ENCODE measurements at places on chromosomes 5 and 9.

GRCh38 chr5:417301-418161 lies 25.4 kb upstream of the EXOC3 start:
- DNase-seq: peak; percentile 88

GRCh38 chr9:89923961-89924504 lies 319.2 kb downstream of the GADD45G start:
- DNase-seq: no peak

GRCh38 chr9:116278326-116278725 lies 124.7 kb downstream of the PAPPA start:
- DNase-seq: no peak

DNA sequence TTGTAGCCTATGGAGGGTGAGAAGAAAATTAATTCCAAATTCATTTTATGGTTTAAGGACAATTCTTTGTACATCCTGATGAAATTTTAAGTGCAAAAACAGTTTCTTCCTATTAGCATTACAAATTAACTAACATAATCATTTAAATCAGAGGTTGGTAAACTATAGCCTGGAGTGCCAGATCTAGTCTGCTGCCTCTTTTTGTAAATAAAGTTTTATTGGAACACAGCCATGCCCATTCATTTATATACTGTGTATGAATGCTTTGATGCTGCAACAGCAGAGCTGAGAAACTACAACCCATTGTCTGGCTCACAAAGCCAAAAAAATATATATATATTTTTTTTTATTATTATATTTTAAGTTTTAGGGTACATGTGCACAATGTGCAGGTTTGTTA lies 80.2 kb downstream of the FNIP1 start:
- no peak for DNase-seq

DNA sequence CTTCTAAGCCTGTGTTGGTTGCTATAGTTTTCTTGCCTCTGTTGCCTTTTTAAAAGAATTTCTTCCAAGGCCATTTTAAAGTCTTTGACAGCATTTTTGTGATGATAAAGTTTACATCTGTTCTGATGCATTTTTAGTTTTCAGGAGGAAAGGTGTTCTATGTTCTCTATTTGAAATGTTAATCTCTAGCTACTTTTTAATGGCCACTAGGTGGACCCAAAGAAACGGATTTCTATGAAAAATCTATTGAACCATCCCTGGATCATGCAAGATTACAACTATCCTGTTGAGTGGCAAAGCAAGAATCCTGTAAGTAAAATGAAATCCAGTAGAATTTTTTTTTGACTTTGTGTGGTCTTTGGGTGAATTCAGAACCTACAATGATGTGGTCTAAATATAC lies 60.2 kb downstream of the MELK start:
- no peak for DNase-seq

DNA sequence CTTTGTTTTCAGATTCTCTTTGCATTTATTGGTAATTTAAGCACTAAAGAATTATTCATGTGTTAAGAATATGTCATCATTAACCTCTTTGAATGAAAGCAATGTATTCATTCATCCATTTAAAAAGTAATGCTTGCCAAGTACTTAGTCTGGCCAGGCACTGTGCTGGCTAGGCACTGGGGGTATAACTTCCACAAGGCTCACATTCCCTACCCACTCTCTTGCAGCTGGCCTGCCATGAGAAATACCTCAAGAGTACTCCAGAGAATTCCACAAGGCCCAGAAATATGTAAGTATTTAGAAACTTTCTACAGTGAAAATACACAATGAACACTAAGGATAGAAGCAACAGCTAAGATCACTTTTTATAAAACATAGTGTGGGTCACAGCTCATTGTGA lies 25.4 kb downstream of the ZNF300 start:
- DNase-seq: no peak

DNA sequence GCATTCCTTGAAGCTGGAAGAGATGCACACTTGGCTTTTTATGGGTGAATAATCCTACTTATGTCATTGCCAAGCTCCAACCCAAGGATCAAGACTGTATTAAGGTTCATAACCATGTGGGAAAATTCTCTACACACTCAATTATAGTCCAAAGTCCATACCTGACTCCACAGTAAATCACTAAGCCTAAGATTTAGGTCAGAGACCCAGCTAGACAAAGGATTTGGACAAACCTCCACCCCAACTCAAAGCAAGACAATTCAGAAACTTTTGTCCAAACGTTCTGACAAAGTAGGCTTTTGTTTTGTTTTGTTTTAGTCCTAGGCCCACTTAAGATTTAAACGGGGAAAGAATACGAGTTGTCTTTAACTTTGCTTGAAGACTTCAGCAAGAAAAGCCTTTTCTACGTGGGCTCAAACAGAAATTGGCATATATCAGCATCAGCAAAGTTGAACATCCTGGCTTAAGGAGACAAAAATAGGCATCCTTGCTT lies 1.7 kb downstream of the MEGF9 start:
- DNase-seq: no peak

GRCh38 chr5:86979811-86980411 lies 287.8 kb upstream of the RASA1 start:
- DNase-seq: no peak

DNA sequence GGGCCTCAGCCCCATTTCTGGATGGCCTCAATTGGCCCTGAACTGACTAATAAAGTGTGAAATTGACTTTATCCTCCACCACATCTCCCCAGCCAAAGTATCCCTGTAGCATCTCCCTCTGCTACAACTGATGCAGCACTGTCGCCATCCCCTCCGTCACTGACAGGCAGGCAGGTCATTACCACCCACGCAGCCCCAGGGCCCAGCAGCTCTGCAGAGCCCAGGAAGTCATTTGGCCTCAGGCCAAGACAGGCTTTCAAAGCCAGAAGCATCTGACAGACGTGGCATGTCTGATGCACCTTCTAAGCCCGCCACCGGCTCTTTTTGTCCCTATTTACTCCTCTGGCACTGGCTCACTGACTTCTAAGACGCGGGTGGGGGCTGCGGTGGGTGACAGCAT lies 65.3 kb downstream of the ARHGEF37 start:
- no peak for DNase-seq

- DNase-seq: no peak
Measured at GRCh38 chr5:17364987-17365810, 132.8 kb upstream of the TAF11L2 start.

DNA sequence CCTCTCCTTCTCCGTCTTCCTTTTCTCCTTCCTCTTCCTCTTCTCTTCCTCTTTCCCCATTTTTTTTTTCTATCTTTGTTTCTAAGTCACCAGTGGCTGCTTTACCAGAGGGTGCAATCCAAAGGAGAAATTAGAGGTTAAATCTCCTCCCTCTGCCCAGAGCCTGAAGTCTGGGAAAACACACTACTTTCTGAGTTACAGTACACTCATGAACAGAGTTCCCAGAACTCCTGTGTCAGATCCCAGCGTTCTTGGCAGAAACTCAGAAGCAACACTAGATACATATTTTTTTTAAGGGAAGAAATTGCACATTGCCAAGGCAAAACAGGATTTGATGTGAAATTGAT lies 189.0 kb downstream of the SNCAIP start:
- no peak for DNase-seq

GRCh38 chr9:110463499-110463898 lies 116.0 kb downstream of the SVEP1 start:
- no peak for DNase-seq

GRCh38 chr5:148443998-148444397 lies 60.2 kb downstream of the FBXO38 start:
- no peak for DNase-seq

GRCh38 chr5:67774786-67775185 lies 440.8 kb upstream of the PIK3R1 start:
- DNase-seq: no peak

- DNase-seq: no peak
Measured at GRCh38 chr5:32020946-32021345, 153.2 kb downstream of the GOLPH3 start.

DNA sequence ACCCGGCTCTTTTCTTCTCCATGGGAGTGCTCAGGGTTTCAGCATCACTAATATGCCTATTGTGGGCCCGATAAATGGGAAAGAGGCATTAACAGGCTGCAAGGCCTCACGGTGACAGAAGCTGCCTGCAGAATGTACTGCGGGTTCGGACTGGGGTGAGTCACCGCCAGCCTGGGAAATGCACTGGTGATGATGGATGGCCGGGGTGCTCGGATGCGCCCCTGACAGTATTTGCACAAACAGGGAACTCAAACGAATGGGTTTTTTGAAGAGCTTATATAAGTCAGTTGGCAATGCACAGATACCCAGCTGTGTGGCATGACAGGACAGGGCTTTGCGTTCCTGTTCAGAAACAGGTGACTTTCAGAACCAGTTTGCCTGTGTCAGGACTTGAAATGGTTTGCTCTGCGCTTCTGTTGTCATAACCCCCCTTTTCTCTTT lies 42.0 kb upstream of the PITX1 start:
- no peak for DNase-seq

- DNase-seq: no peak
Measured at GRCh38 chr5:122447879-122448278, 135.8 kb downstream of the SNCAIP start.

DNA sequence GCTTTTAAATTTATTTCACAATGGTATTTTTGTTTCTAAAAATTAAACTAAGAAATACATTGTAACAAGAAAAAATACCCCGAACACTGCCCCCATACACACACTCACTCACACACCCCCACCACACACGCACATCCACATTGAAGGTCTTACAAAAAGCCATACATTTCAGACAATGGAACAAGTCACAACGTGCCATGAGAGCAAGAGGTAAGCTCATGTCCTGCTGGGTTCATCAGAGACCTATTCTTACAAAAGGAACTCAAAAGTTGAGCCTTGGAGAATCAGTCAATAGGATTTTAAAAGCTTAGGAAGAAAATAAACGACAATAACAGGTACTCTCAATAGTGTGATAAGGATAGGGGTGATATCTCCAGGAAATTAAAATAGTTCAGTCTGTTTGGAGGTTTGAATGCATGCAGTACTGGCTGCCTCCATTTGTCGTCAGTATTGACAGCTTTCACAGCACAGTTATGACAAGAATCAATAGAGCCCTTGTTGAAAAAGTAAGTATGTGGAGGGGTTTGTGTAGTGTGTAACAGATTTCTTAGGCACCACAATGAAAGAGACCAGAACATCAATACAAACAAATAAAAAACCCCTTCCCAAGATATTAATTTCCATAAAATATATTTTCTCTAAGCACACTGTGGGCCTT lies 1826.2 kb upstream of the CDH6 start:
- DNase-seq: no peak

- no peak for DNase-seq
Measured at GRCh38 chr9:137620581-137620980, 1.8 kb downstream of the EHMT1 start.

DNA sequence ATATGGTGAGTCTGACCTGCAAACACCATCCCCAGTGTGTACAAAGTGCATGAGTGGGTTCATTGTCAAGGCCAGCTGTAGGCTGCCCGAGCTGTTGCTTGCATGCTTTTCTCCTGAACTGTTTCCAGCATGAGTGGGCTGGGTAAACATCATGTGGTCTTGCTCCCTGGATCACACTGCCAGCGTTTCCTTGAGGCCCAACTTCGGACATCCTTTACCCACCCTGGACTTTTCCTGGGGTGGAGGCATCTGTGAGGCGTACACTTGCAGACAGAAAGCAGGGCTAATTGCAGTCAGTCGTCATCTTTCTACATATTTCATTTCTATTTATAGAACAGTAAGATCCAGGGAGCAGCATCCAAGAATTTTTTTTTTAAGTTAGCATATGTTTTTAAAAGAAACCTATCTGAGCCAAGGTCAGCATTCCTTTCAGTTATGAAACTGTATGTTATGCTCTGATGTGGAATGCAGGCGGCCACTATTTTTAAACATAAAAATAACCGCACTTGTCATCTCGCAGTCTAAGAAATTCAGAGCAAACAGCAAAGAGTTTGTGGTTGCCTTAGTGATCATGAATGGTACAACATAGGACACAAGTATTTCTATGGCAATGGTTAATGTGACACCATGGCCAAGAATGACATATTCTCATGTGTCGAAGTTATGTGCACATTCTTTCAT lies 106.5 kb upstream of the DMRT1 start:
- no peak for DNase-seq

GRCh38 chr5:34869256-34869655 lies 30.3 kb downstream of the TTC23L start:
- DNase-seq: no peak

DNA sequence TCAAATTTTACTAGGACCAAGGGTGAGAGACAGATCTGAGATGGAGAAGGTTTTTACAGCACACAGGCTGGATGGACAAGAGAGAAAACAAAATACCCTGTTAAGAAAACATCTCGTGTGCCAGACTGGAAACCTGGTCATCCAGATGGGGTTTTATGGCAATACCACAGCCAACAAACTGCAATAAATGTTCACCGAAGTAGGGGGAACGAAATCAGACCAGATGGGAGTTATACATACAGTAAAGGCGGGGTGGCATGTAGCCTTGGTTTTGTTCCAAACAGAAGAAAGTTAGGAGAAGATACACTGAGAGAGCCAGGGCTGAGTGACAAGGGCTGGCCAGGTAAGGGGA lies 63.3 kb downstream of the DCP2 start:
- no peak for DNase-seq

DNA sequence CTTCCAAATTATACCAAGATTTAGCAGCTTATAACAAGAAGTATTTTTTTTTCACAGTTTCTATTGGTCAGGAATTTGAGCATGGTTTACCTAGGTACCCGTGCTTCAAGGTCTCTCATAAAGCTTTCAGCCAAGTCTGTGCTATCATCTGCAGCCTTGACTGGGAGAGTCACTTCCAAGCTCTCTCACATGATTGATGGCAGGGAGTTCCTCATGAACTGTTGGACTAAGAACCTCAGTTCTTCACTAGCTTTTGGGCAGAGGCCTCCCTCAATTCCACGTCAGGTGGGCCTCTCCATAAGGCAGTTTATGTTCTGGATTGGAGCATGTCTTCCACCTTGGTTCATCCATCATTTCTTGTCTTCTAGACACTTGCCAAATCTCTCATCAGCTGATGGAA lies 39.9 kb upstream of the APC start:
- DNase-seq: no peak

GRCh38 chr9:2386566-2386965 lies 235.0 kb upstream of the VLDLR start:
- no peak for DNase-seq

- DNase-seq: no peak
Measured at GRCh38 chr5:67051164-67051563, 145.4 kb downstream of the CD180 start.

- DNase-seq: peak; percentile 24
Measured at GRCh38 chr5:118791926-118792734, 196.2 kb downstream of the DTWD2 start.

- DNase-seq: no peak
Measured at GRCh38 chr5:136079195-136079985, 50.6 kb downstream of the TGFBI start.

DNA sequence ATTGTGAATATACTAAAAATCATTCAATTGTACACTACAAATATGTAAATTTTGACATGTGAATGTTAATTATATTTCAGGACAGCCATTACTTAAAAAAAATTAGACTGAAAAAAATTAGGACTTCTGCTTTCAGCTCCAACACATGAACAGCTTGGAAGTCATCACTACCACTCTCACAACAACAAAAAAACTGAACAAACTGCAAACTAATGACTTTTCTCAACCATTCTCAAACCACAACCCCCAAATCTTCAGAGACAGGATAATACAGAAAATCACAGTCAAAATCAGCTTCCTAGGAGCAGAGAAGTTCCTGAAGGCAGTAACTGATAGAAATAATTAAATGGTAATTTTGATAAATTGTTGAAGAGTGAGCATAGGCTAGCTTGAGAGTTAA lies 686.4 kb downstream of the TLE1 start:
- DNase-seq: no peak
